Jurkat, Clone E6-1 (cell line): ENCODE measurements at places on chromosomes 4 and X.

- no peak for DNase-seq
Measured at GRCh38 chr4:90950385-90950841, 823.2 kb downstream of the CCSER1 start.

GRCh38 chrX:19212037-19212436, 89.8 kb upstream of the ADGRG2 start:
- DNase-seq = no peak

- no peak for DNase-seq
Measured at GRCh38 chr4:78634011-78634664, 82.6 kb downstream of the ANXA3 start.

DNA sequence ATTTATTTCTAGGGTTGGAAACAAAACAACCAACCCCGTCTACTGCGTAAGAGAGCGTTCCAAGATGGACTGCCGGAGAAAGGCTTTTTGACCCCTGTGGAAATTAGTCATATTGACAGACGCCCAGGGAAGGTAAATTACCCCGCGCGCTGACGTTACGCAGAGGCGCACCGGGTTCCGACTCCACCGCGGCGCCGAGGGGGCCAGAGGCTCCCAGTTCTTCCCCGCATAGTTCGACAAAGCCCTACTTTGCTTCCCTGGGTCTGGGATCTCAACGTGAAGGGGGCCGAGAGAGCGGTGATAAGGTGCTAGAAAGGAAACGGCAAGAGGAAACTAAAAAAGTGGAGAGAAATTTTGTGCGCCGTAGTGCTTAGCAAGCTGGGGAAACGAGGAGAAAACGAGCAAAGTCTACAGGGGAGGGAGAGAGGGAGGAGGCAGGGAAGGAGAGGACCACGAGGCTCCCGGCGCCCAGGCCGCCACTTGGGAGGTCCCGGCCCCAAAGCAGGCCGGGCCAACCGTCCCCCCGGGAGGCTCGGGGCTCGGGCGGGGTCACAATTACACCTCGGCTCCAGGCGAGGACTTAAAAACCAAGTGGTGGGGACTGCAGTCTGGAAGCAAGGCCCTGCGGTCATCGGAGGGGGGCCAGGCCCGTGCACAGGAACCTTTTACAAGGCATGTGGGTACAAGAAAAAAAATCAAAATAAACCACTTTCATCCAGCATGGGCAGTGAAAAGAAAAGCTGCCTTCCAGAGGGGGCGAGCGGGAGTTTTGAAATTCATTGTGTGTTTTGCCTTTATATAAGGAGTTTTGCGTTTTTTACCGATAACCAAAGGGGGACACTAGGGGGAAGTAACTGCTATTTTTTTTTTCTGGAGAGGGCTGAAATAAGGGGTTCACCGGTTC, 13.2 kb downstream of the HAND2 start:
- no peak for DNase-seq

DNA sequence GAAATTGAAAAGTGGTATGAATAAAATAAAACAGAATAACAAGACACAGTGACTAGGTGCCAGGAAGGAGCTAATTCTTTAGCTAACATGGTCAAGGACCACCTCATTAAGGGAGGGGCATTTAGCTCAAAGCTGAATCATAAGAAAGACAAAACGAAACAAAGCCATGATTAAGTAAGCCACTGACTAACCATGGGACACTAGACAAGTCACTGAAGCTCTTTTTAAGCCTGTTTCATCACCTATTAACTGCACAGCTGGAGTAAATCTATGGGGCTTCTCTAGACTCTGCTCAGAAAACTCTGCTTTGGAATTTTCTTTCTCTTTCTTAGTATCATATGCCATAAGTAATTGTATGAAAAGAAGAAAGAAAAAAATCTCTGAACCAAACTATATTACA, 49.8 kb upstream of the C1QTNF7 start:
- no peak for DNase-seq

DNA sequence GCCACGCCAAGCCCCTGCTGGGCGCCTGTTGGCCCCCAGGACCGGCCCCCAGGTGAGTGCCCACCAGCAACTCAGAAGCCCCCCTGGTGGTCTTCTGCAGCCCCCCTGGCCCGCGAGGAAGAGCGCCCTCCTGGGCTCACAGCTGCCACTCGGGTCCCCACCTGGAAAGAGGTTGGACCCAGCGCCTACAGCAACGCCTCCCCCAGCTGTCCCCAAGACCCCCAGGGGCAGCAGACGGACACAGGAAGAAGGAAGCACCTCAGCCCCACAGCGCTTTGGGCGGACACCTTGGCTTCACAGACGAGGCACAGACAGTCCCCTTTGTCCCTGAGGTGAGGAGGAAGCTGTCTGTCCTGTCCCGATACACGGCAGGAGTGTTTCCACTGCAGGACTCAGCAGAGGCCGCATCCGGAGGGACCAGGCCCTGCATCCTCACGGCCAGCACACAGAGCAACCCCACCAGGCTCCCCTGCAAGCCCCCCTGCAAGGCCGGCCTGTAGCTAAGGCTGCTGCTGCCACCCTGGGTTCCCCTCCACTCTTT, 115.6 kb upstream of the NKX1-1 start:
- no peak for DNase-seq

GRCh38 chr4:134537701-134538100, 336.1 kb upstream of the PABPC4L start:
- DNase-seq = no peak

GRCh38 chrX:37353646-37354045, 4.5 kb downstream of the PRRG1 start:
- no peak for DNase-seq

- no peak for DNase-seq
Measured at GRCh38 chr4:4663028-4663427, 121.2 kb upstream of the STX18 start.

GRCh38 chrX:27085346-27085745, 377.8 kb downstream of the PPP4R3C start:
- DNase-seq = no peak

GRCh38 chrX:34371754-34372153, 239.6 kb upstream of the FAM47A start:
- DNase-seq = no peak

DNA sequence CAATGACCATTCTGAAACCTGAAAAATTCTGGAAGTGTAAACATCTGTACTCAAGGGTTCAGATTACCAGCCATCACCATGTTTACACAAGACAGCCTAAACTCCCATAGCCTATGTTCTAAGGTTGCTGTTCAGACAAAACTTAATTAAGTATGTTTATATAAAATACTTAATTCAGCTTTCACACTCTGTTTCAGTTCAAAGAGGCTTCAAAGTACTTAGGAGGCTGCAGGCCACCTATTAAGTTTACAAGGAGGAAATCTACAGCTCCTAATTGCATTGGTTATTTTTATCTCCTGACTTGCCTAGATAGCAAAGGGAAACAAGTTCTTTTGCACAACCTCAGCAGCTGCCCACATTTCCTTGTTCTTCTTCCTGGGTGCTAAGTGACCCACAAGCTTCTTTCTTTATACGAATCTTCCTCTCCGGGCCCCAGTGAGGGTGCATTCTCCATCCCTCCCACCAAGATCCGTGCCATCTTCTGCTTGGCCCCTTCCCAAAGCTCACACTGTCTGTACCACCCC, 2.0 kb downstream of the GAK start:
- DNase-seq = peak; percentile 38

- DNase-seq = no peak
Measured at GRCh38 chr4:73735231-73735630, 5.1 kb upstream of the CXCL8 start.

- DNase-seq = no peak
Measured at GRCh38 chr4:8735236-8736089, 136.2 kb downstream of the HMX1 start.

- DNase-seq = no peak
Measured at GRCh38 chr4:124939908-124940307, 227.4 kb upstream of the ANKRD50 start.

DNA sequence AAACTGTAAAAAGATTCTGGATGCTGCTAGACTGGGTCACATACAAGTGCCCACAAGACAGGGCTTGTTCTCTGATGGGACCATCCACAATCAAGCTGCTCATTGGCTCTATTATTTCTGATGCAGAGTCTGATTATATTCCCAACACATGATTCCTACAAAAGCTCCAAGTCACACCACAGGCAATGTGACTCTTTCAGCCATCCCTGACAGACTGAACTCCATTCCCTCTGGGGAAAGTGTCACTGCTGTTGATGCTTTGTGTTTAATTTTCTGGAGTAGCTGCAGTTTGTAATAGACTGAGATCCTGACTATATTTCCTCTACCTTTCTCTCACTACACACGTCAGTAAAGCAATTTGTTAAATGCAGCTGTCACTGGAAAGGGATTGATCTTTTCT, 55.4 kb upstream of the BCLAF3 start:
- no peak for DNase-seq

DNA sequence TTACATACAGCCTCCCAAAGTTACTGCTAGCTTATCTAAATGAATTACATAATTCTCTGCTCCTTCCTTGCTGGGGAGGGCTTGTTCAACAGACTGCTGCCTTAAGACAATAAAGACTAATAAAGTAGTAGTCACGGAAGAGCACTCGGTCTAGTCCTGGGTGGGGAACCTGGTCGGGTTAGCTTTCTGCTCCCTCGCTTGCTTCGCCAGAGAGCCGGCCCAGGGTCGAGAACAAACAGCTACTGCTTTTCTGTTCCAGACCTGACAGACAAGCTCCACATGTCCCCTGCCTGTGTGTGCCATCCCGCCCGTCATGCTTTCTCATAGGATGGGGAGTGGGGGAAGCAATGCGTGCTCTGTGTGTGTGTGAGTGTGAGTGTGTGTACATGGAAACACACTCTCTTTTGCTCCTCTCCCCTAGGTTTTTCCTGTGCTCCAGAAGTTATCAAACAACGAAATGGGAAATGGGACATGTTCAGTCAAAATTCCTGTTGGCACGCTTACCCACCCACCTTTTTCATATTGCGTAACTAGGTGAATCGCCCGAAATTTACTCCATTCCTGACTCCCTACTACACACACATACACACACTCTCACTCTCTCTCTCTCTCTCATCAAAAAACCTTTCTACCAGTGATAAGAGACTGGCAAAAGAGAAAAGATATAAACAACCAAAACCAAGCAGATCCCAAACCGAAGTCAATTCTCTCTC, 1.3 kb downstream of the NPY1R start:
- DNase-seq = no peak

GRCh38 chr4:41989994-41990364, 351 bp upstream of the SLC30A9 start:
- no peak for DNase-seq

DNA sequence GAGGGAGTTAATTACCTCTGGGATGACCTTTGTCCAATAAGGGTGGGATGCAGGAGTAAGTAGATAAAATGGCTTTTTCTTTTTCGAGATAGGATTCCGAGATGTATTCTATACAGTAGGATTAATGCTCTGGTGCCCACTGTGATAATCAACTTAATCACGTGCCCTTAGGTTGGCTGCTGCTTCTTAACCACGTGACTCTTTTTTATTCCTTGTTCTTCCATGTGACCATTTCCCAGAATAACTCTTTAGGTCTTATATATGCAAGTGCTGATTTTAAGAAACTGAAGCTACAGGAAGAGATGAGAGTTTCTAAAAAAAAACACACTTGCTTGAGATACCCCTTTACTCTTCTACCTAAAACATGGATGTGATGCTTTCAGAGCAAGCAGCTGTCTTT, 1628.9 kb downstream of the PCDH7 start:
- no peak for DNase-seq

- DNase-seq = no peak
Measured at GRCh38 chr4:164606478-164606877, 147.5 kb upstream of the SMIM31 start.

DNA sequence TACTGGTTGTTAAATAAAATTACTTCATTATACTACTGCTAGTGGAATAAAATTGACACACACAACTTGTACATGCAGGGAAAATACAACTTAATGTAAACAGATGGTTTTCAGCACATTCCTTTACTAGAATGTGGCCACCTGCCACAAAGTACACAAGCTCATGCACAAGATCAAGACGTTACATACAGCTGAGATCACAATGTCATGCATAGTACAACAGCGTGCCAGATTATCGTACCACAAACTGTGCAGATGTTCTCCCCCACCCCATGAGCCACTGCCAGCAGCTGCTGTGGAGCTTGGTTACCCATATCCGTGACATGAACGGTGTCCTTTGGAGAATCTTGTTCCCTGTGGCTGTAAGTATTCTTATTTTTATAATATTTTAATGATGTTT, 27.7 kb downstream of the FBXO8 start:
- DNase-seq = no peak

DNA sequence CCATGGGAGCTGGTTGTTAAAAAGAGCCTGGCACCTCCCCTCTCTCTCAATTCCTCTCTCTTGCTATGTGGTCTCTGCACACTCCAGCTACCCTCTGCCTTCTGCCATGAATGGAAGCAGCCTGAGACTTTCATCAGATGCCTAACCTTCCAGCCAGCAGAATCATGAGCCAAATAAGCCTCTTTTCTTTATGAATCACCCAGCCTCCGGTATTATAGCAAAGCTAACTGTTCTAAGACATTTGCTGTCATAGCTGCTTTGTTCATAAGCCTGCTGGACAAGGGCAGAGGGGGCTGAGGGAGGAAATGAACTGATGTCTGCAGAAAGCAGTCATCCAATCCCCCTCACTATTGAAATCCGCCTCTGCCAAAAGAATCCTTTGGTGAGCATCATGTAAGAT, 196.7 kb downstream of the ZNF330 start:
- DNase-seq = no peak

DNA sequence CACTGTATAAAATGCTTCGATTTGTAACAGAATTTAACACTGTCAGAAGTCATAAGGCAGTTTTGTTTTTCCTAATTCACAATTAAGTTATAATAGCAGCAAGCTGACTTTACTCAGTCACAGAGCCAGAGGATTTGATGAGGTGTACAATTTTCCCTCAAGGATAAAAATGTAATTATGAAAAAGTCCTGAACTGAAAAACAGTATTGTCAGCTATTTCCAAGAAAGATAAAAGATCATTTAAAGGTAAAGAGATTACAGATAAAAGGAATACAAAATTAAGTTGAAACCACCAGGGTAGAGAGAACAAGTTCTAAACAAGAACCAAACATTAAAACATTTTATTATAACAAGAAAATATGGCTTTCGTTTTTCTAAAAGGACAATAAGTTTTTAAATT, 86.8 kb upstream of the ZFP42 start:
- no peak for DNase-seq
